Epithelial cell of esophagus (primary cell): ENCODE measurements at places on chromosomes 5 and 9.
A peak's percentile ranks its signal among the peaks of the same experiment; 100 is the strongest.

- no peak for DNase-seq
These were observed 24.2 kb upstream of the ZNF618 start for GRCh38 chr9:113851873-113852272.

GRCh38 chr5:135641734-135642487 is 63.1 kb upstream of the CXCL14 start:
- DNase-seq, result no peak

DNA sequence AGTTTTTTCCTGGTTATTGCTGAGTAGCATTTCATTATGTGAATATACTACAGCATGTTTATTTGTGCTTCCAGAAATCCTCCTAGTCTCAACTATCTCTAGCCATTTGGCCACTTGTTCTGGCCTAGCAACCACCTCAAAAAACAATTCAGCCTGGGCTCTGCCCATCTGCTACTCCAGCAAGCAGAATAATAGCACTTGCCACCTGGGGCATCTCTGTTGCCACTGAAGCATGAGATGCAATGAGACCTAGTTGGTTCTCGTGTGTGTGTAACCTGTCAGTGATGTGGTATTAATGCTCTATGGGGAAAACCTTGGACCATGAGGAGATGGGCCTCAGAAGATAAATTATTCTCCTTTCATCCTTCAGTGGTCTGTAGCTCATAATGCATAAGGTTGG is 129.5 kb downstream of the RNF180 start:
- DNase-seq, result no peak

GRCh38 chr9:96420468-96421219 is 2.5 kb upstream of the ZNF367 start:
- peak; percentile 95 for DNase-seq

DNA sequence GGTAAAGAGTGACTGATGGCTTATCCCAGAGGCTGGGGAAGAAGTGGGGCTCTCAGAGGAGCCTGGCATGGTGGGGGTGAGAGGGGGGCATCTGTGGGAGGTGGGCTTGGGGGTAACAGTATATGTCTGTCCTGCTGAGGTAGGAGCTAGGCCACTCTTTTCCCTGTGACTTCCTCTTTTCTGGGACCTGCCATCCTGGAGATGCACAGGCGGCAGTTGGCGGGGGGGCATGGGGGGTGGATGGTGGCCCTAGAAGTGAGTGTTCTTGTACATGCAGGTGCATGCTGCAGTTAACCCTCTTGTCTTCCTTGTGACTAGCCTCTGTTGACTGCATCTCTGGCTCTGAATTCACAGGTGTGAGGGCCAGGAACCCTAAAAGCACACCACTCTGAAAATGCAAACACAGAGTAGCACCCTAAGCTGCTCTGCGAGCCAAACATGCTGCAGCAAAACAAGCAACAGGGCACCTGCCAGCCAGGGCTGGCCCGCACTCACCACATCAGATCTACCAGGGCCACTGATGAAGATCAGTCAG is 123.8 kb upstream of the SHB start:
- no peak for DNase-seq

DNA sequence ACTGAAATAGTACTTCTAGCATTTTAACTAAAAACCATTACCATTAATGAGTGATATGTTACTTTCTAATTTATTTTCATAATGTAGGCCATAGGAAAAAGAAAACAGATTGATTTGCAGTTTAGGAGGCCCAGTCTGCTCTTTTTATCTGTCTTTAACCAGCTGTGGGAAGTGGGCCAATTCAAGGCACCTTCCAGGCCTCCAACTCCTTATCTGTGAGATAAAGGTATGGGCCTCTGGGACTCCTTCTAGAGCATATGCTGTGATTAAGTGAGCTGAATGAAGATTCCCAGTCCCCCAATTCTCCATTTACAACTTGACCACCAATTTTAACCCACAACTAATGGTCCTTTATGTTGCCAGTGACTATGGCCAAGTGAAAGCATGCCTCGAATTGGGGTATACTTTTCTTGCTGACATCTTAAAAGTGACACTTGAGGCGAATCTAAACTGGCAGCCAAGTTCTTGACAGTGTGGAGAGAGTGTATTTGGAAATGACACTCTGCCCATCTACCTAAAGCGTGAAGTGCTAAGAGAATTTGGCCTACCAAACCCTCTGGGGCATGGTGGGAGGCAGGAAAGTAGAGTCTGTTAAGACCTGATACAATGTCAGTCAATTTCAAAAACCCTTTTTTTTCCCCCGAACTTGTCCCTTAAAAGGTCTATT is 88.3 kb downstream of the PIK3R1 start:
- DNase-seq, result no peak

GRCh38 chr9:94139672-94140417 is 55.6 kb downstream of the PTPDC1 start:
- DNase-seq, result peak; percentile 85

- no peak for DNase-seq
These were observed 451.7 kb downstream of the BNC2 start for GRCh38 chr9:16418721-16419120.

DNA sequence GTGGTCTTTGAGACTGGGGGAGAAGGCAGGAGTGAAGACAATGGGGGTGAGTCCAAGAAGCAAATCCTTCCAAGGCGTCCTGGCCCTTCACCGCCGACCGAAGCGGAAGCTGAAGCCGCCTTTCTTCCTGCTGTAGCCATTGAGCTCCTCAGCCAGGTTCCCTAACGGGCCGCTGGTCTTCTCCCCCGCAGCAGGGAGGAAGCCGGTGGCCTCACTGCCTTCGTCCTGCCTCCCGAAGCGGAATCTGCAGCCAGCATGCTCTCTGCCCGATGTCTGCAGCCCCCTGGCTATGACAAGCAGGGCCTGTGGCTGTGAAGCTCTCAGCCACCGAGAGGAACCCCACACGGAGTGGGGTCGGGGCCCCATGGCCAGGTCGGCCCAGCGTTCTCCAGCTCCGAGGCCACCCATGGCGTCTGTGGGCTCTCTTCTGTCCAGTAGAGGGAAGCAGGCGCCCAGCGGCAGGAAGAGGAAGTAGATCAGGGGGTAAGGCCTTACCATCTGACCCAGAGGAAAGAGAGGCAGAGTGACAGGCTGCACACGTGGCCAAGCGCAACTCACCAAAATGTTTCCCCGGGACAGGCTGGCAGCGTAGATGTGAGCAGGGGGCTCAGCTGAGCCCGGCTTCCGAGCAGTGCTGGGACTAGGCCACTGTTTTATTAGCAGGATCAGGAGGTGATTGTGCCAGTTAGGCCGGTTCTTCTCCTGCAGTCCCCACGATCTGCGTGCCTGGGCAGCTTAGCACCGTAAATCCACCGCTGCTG is 3.1 kb downstream of the QRFP start:
- peak; percentile 56 for DNase-seq

GRCh38 chr5:172727551-172727950 is 43.4 kb downstream of the DUSP1 start:
- no peak for DNase-seq

- DNase-seq, result no peak
These were observed 143.3 kb downstream of the GABBR2 start for GRCh38 chr9:98565152-98566135.

DNA sequence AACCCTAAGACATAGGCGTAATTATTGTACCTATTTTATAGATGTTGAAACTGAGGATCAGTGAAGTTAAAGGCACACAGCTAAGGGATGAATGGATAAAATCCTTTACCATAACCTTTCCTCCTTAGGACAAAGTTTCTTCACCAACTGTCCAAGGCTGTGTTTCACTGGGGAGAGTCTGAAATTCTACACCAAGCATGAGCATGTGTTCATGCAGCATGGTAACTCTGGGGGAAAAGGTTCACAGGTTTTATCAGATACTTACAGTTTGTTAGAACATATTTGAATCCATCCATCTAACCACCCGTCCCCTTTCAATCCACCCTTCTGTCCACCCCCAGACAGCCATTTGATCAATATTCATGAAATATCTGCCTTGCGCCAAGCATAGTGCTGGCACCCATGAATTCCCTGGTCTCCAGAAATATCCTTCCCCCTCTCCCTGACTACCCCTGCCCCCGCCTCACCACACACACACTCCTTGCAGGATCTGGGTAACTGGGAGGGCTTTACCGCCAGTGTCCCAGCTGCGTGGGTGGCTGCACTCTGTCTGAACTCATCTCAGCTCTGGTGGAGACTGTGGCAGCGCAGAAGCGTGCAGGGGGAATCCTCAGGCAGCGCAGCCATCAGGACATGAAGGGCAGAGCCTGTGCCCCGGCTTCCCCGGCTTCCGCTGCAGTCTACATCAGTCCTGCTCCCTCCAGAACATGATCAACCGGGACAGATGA is 6.3 kb upstream of the KCNIP1 start:
- no peak for DNase-seq

DNA sequence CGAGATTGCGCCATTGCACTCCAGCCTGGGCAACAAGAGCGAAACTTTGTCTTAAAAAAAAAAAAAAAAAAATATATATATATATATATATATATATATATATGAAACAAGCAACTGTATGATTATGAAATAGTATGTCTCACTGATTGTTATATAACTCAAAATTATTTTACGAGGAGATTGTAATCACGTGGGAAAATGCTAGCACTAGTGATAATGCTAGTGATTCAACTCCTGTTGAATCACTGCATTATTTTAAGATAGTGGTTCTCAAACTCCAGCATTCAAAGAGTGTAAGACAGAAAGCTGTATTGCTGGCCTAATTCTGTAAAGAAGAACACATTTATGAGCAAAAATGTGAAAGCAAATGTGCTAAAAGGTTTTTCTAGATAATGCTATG is 12.4 kb upstream of the PTPN3 start:
- peak; percentile 26 for DNase-seq

DNA sequence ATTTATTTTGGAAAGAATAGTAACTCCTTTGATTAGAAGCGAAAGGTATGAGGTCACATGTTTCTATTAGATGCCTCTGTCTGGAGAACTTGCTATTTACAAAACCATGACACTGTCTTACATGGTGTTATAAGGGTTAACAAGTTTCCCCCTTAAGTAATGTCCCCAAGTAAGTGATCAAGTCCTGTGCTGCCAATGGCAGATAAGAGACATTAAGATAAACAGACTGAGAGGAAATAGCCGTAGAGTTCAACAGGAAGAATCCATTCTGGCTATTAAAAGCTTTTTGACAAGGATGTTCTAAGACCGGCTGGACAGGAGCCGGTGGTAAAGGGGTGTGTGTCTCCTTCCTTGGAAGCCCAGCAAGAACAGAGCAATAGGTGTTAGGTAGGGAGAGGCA is 257.5 kb downstream of the GADD45G start:
- DNase-seq, result no peak

GRCh38 chr5:143229896-143230675 is 173.4 kb downstream of the NR3C1 start:
- peak; percentile 46 for DNase-seq

- DNase-seq, result no peak
These were observed 69.2 kb downstream of the MRPL36 start for GRCh38 chr5:1730487-1730847.

GRCh38 chr5:80234116-80234948 is 21.5 kb downstream of the SERINC5 start:
- DNase-seq, result no peak

- no peak for DNase-seq
These were observed 85.9 kb upstream of the SIMC1 start for GRCh38 chr5:176152191-176152929.

DNA sequence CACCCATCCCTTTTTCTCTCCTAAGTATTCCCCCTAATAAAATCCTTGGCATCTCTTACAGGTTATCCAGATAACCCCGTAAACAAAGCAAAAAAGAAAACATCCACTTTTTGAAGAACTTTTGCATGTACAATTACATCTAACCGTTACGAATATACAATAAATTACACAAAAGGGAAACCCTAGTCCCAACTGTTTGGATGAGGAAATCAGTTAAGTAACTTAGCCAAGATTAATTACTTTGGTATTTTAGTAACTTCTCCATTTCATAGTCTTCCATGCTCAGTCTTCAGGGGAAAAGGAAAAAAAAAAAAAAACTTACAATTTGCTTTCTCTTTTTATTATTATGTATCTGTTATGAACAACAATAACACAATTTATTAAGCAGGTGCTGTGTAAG is 212.9 kb downstream of the ACTL7B start:
- no peak for DNase-seq

DNA sequence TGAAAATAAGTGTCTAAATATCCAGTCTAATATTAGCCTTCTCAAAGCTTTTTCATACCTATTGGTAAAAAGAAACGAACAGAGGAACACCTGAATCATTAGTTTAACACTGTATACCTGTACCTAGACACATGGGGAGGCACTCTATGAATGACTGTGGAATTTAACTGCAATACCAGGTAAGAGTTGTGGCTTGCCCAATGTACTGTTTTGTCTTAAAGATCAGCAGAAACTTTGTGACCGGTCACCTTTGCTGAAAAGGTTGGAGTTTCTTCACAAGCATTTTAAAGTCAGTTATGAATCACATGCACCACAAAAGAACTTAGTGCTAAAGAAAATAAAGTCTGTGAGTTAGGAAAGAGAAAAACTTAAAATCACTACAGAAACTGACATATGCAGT is 2.4 kb downstream of the PGGT1B start:
- peak; percentile 63 for DNase-seq

DNA sequence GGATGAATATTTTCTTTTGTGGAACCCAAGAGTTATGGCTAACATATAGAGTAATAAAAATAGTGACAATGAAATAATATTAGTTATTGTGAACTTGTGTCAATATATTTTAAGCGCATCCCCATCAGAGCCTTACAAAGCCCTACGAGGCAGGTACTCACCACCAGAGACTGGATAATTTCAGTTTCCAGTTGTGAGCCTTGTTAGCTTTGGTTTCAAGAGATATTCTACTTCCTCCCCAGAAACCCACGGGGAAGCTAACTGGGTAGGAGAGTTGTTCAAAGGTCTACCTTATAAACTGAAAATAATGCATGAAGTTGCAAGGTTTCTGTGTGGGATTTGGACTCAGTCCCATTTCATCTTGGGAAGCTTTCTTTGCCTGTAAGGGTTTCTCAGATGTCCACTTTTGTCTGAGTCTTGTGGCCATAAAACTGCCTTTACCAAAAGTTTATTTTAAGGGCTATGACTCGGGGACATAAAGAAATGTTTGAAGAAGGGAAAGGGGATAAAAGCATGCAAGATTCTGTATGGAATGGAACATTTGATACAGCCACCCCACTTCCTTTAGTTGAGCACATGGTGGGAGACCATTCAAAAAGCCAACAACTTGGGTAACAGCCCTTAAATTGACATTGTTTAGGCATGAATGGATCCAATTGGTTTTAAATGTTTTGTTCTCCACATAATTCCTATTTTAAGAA is 57.4 kb upstream of the ANKRD55 start:
- DNase-seq, result no peak

GRCh38 chr9:81239388-81239787 is 450.0 kb downstream of the TLE1 start:
- peak; percentile 10 for DNase-seq

GRCh38 chr9:20315677-20316076 is 306.6 kb downstream of the MLLT3 start:
- peak; percentile 89 for DNase-seq

GRCh38 chr5:58184910-58185309 is 275.0 kb downstream of the PLK2 start:
- peak; percentile 55 for DNase-seq
